ENCODE measurements at places on chromosomes 5 and 9.

- no peak for DNase-seq
These were observed 39.8 kb upstream of the FUBP3 start for GRCh38 chr9:130539420-130540223.

DNA sequence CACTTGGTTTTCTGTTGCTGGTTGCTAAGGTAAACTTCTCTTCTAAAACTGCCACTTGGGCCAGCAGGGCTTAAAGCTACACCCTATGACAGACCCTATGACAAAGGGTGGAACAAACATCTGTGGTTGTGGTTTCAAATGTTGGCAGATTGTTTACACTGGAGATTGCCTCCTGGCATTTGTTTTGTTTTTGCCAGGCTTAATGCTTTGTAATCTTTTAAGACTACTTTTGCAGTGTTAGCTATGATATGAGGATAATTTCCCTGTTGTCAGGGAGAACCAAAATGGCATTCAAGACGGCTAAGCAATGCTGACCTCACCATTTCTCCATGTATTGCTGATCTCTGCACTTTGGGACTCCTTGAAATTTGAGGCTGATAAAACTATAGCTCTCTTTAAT, 50.3 kb downstream of the MAMDC2 start:
- no peak for DNase-seq

- DNase-seq, result no peak
These were observed 445.6 kb downstream of the ACTL7B start for GRCh38 chr9:108410161-108410560.

DNA sequence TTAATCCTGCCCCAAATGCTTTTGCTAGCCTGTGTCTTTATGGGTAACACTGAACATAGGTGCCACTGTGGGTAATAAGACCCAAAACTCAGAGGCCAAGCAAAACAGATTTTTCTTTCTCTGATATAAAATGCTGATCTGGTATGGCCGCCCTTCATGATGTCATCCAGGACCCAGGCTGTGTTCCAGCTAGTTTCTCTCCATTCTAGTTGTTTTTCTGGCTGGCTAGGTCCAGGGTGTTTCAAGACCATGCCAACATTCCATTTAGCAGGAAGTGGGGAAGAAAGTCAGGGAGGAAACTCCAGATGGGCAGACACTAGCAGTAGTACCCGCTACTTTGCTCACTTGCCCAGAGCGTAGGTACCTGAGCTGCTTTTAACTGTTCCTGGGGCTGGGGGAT, 183.9 kb upstream of the OTULINL start:
- no peak for DNase-seq

- no peak for DNase-seq
These were observed 524.2 kb downstream of the SPATA31D1 start for GRCh38 chr9:82512728-82513127.

GRCh38 chr9:136552117-136552703, 6.4 kb upstream of the NOTCH1 start:
- no peak for DNase-seq

- no peak for DNase-seq
These were observed 65.3 kb upstream of the NFIB start for GRCh38 chr9:14379280-14379679.

- no peak for DNase-seq
These were observed 110.9 kb downstream of the KCNIP1 start for GRCh38 chr5:170614720-170615119.

DNA sequence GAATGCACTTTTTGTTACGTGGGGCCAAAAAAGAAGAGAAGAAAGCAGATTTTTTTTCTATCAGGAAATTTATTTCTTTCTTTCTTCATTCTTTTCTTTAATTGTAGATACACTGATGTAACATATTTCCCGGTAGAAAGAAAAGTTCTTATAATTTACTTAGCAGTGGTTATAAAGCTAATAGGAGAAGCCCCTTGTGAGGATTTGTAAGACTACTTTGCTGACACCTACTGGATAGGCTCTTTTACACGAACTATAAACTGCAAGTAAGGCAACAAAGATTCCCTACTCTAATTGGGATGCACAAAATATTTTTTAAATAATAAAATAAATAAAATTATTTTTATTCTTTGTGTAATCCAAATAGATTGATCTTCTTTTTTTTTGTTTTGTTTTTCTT, 284.4 kb downstream of the DNAH5 start:
- DNase-seq, result no peak

GRCh38 chr9:111610149-111610548, 10.7 kb upstream of the PTGR1 start:
- DNase-seq, result no peak

- DNase-seq, result no peak
These were observed 1.4 kb downstream of the GNAQ start for GRCh38 chr9:78030296-78030552.

- no peak for DNase-seq
These were observed 73.1 kb downstream of the DIRAS2 start for GRCh38 chr9:90569511-90569910.

- no peak for DNase-seq
These were observed 23.8 kb downstream of the LVRN start for GRCh38 chr5:115985802-115986757.

GRCh38 chr5:52738095-52738506, 49.6 kb upstream of the ITGA1 start:
- no peak for DNase-seq

GRCh38 chr5:33720176-33720575, 171.6 kb downstream of the ADAMTS12 start:
- no peak for DNase-seq

DNA sequence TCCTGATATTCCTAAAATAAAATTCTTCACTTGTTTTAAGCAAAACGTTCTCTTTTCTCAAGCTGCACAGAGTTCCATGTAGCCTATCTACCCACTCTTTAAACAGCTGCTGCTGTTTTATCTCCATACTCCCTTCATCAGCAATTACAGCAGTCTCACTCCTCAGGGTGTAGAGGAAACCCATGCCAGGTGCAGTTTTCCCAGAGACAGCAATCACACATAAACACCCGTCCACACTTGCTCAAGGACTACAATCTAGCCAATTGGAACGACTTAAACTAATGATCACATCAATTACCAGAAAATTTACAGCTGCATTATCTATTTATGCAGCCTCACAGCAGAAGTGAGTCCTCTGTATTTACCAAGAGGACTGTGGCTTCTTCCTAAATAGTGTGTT, 141.7 kb downstream of the HTR1A start:
- DNase-seq, result no peak

GRCh38 chr5:57207007-57207653, 33.3 kb downstream of the GPBP1 start:
- DNase-seq, result no peak

DNA sequence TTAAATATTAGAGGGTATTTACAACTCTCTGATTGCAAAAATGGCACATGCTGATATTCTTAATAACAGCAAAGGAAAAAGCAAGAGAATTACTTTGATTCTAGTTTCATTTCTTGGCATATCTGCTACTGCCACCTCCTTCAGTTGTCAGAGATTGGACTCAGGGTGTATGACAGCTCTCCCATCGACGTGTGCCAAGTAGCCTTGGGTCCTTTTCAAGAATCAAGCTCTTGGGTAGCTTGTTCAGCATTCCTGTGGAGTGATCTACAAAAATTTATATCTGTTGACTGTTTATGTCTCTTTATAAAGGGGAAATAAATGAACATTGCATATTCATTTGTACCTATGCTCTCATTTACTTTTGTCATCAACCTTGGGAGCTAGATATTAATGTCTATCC, 315.6 kb downstream of the PRR16 start:
- no peak for DNase-seq

- DNase-seq, result no peak
These were observed 123.6 kb upstream of the PTCH1 start for GRCh38 chr9:95640336-95640735.

GRCh38 chr9:107466826-107467225, 22.7 kb downstream of the KLF4 start:
- DNase-seq, result no peak

- DNase-seq, result no peak
These were observed 45.7 kb upstream of the FAM170A start for GRCh38 chr5:119583684-119584083.

DNA sequence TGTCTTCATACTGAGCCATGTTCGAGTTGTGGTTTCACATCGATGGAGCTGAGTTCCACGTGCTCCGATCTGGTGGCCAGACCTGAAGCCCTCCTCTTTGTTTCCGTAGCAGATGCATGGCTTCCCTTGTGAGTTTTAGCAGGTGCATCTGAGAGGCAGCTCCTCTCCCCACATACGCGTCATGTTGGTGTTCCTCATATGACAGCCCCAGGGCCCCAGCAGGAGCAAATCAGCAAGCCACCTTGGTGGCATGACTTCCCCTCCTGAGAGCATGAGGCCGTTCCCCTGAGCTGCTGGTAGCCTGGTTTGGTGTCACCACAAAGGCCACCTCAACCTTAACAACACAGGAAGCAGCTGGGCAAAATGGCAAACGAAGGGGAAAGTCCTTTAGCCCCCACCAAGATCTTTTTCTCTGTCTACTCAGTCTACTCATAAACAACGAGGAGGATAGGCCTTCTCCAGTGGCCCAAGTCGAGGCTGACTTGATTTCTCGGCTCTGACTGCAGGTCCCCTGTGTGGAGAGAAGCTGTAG, 5.9 kb downstream of the CYFIP2 start:
- DNase-seq, result no peak

- no peak for DNase-seq
These were observed 52.4 kb downstream of the CSNK1A1 start for GRCh38 chr5:149498724-149499336.

- DNase-seq, result no peak
These were observed 53.5 kb upstream of the MCCC2 start for GRCh38 chr5:71533615-71534014.

DNA sequence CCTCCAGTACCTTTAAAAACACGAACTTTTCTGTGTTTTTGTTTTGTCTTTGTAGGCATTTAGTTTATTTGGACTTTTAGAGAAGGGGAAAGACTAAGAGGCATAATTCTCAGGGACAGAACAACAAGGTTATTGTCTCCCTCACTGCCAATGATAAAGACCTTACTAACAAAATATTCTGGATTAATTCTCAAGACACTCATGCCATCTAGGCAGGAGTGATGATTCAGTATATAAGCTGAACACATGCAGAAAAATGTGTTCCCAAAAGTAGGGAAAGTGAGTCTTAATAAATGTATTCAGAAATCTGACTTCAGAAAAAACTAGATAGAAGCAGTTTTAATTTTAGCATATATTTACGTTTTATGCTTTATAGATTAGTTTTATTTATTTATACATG, 17.4 kb upstream of the ASPN start:
- DNase-seq, result peak; percentile 92

- DNase-seq, result no peak
These were observed 8.0 kb downstream of the WHRN start for GRCh38 chr9:114497236-114497635.

- no peak for DNase-seq
These were observed 52.4 kb downstream of the RFX3 start for GRCh38 chr9:3473405-3473804.

- peak; percentile 45 for DNase-seq
These were observed 1.6 kb downstream of the NINJ1 start for GRCh38 chr9:93132287-93132927.

- DNase-seq, result no peak
These were observed 20.0 kb downstream of the ANKRD33B start for GRCh38 chr5:10583663-10584572.

GRCh38 chr5:73856997-73857396, 231.0 kb downstream of the ARHGEF28 start:
- no peak for DNase-seq

GRCh38 chr9:134325813-134326723, at the start of gene RXRA:
Gene RXRA, plus strand, starts transcription at chr9:134326455. Its CDS starts 177 bp downstream, at chr9:134326632.
- peak; percentile 77 for DNase-seq

GRCh38 chr5:122311497-122311960, 508 bp upstream of the SNCAIP start:
- DNase-seq, result no peak

- no peak for DNase-seq
These were observed 27.5 kb downstream of the CDH6 start for GRCh38 chr5:31221001-31221400.

DNA sequence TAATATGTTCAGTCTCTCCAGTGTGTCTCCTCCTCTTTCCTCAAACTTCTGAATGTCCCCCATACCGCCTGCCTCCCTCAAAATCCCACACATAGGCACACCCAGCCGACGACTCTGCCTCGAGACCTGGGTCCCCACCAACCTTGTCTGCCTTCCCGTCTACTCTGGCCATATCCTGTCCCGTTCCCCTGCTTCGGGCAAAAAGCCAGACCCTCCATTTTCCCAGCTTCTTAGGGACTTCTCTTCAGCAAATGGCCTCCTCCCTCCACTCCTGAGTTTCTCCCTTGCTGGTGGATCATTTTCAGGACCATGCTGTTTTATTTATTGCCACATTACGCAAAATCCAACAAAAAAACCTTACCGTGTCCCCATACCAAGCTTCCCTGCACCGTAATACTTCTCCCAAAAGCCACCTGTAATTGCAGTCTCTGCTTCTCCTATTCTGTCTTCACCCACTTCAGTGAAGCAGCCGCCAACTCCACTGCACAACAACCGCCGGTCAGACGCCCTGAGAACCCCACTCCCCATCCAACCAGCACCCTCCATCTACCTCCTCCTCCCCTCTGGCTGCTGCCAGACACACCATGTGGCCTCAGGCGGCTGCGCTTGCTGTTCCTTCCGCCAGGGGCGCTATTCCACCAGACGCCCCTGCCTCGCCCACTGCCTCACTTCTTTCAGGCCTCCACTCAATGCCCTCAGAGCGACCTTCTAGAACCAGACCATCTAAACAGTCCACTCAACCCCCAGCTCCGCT, 117.0 kb downstream of the TRPM6 start:
- DNase-seq, result peak; percentile 56

- DNase-seq, result no peak
These were observed 403.5 kb downstream of the ZNF608 start for GRCh38 chr5:124342986-124343385.

- DNase-seq, result no peak
These were observed 10.7 kb downstream of the OR1L8 start for GRCh38 chr9:122572456-122572855.
